NCI-H187 treated with DMSO at 0.1 percent for 48 hours (cell line): ENCODE measurements at places on chromosomes 5 and 9.

DNA sequence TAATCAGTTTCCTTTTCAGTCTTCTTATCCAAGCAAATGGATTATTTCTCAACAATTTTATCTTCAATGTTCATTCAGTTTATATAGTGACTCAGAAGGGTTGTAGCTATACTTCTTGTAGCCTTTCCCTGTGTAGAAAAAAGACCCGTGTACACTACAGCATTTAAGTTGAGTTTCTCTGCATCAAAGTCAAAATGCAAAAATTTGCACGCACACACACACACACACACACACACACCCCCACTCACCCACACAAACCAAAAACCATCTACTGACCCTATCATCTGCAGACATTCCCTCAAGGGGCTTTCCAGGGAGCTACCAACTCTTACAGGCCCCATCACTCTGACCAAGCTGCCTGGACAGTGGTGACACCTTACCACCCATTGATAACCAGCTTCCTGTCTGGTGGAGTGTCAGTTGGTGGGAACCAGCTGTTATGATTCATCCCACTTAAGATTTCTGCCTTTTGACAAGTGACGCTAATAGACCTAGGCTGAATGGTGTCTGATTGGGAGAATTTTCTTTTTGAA, 12.2 kb upstream of the ELL2 start:
- no peak for DNase-seq

DNA sequence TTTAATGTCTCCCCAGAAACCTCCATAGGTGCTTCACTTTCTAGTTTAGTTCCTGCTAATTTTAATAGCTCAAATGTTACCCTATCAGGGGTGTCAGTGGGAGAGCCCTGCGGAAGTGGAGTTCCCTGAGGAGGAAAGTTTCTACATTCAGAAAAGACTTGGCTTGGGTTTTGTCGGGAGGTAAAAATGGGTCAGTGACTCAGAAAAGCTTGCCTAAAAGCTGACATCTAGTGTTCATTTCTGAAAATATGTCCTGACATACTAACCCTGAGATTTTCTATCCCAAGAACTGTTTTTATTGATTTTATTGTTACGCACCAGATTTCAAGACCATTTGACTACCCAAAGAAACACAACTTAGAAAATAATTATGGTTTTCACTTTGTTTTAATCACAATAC, 40.9 kb upstream of the GLDC start:
- no peak for DNase-seq

- DNase-seq, result no peak
These were observed 44.8 kb upstream of the CLK4 start for GRCh38 chr5:178671602-178672144.

- DNase-seq, result no peak
These were observed 179.4 kb upstream of the NUDT12 start for GRCh38 chr5:103741984-103742383.

GRCh38 chr9:118533101-118533500, 828.9 kb downstream of the TLR4 start:
- DNase-seq, result no peak

DNA sequence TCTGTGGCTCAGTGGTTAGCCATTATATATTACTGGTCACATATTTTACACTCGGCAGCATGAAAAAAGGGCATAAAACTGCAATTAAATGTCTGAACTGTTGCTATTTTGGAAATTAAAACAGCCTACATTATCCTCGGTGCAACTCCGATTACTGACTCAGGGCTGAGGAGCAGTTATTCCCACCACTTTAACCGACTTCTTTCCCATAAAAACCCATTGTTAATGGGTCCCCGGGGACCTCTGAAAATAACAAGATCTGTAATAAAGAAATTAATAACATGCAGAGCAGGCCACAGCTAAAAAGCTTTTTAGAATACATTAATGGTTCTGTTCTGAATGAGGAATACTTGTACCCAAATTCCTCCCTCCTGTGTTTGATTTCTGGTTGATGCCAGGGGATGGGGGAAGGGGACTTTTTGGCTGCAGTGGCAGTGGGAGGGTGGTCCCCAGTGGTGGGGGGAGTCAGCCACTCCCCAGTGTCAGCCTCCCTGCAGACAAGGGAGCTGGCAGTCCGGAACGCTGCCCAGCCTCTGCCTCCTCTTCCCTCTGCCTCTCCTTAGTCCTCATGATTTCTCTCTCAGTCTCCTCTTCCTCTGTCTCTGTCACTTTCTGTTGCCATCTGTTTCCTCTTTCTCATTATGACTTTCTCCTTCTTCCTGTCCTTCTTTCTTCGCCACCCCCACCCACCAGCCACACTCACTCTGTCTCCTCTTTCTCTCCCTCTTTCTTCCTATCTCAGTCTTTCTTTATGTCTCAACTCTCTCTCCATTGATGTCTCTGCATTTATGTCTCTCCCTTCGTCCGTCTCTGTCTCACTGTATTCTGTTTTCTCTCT, 59.0 kb upstream of the ZBTB43 start:
- DNase-seq, result no peak
